ENCODE measurements at places on chromosomes 5 and 9. TPM values are rescaled to one million over a fixed set of nuclear protein-coding genes. Genes with fewer than 3 reads are reported as not detected.

The F12 gene
- total RNA-seq = not detected

The TMEM161B gene
- 16.1 TPM for total RNA-seq

The LRRC70 gene
- total RNA-seq = 2.6 TPM

The TJP2 gene
- 143 TPM for total RNA-seq

The ADRB2 gene
- total RNA-seq = 1.2 TPM

The HBEGF gene
- total RNA-seq = 1.5 TPM

The IFNA21 gene
- total RNA-seq = not detected

GRCh38 chr5:33476992-33477391, 36.2 kb downstream of the TARS1 start:
- DNase-seq = no peak

DNA sequence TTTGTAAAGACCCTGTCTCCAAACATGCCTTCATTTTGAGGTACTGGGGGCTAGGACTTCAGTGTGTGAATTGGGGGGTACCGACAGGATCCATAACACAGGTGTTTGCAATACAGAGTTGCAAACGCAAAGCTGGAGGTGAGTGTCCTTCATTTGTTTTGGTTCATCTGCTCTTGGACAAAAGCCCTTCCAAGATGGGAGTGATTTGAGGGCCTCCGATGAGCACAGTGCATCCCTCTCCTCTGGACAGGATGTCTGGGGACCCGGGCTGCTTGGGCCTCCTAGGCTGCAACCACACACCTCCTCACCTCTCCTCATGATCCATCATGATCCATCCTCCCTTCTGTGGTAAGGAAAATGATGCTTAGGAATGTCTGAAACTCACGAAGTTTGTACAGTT, 23.8 kb downstream of the FGD3 start:
- DNase-seq = no peak

- no peak for DNase-seq
Observed at GRCh38 chr5:158658446-158659230, 441.1 kb downstream of the EBF1 start.

DNA sequence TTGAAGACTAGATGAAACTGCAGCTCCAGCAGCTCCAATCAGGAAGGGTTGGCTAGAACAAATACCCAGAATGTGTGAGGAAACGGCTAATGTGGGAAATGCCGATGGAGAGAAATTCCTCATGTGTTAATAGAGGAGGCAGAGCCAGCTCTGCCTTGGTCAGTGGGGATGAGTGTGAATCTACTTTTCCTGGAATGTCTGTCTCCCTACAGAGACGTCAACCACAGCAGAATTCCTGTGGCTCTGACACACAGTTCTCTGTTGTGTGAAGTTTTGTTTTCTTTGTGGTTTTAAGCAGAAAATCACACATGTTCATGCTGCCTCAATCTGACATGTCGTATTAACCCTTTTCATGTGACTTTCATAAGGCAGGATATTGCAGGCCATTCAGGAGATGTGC, 476.6 kb upstream of the WWC1 start:
- DNase-seq = no peak

DNA sequence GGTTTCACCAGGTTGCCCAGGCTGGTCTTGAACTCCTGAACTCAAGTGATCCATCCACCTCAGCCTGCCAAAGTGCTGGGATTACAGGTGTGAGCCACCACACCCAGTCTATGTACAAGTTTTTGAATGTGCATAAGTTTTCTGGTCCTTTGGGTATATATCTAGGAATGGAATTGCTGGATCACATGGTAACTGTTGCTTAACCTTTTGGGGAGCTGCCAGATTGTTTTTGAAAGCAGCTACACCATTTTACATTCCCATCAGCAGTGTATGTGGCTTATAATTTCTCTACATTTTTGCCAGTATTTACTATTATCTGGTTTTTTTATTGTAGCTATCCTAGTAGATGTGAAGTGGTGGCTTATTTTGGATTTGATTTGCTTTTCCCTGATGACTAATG, 8.9 kb upstream of the LNPEP start:
- no peak for DNase-seq

DNA sequence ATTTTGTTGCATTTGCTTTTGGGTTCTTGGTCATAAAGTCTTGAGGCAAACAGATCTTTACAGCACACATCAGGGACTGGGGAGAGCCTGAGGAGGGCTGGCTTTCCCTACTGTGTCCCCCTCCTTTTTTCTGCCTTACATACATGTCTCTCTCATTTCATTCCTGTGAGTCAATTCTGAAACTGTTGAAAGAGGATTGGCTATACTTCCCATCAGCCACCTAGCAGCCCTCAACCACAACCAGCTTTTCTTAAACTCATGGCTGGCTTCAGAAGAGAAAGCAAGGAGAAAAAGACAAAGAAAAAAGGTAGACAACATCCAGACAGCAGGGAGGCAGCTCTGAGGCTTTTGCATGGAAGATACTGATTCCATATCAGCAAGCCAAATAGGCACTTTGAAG, 374.8 kb upstream of the KIF2A start:
- no peak for DNase-seq

DNA sequence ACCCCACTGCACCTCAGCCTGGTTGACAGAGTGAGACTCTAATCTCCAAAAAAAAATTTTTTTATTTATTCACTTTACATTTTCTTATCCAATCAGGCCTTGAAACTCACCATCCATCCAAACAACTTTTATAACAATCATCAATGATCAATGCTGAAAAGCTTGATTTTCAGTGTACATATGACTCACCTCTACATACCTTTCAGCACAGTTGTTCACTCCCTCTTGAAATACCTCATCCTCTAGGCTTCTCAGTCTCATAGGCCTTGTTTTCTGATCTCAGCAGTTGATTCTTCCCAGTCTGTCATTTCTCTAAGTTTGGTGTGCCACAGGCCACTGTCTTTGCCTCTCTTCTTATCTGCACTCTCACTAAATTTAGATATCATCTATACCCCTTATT, 36.2 kb downstream of the GRIN3A start:
- no peak for DNase-seq

- DNase-seq = no peak
Observed at GRCh38 chr5:102243213-102243612, 52.9 kb downstream of the SLCO4C1 start.

GRCh38 chr9:130330202-130330862, 64.8 kb downstream of the HMCN2 start:
- no peak for DNase-seq

DNA sequence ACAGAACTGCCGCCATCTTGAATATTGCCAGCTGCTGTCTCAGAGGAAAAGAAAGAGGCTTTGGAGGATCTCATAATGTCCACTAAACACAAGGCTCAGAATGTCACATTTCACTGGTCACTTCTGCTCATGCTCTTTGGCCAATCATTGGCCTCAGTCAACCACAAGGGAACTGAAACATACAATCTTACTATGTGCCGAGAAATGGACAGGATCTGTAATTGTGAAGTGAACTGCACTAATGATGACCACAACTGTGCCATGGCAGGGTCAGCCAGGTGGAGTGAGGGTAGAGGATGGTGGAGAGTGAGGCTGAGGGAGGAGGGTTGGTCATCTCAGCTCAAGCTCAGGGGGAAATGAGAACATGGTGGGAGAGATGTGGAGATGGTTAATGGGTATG, 32.8 kb downstream of the GDNF start:
- DNase-seq = no peak

DNA sequence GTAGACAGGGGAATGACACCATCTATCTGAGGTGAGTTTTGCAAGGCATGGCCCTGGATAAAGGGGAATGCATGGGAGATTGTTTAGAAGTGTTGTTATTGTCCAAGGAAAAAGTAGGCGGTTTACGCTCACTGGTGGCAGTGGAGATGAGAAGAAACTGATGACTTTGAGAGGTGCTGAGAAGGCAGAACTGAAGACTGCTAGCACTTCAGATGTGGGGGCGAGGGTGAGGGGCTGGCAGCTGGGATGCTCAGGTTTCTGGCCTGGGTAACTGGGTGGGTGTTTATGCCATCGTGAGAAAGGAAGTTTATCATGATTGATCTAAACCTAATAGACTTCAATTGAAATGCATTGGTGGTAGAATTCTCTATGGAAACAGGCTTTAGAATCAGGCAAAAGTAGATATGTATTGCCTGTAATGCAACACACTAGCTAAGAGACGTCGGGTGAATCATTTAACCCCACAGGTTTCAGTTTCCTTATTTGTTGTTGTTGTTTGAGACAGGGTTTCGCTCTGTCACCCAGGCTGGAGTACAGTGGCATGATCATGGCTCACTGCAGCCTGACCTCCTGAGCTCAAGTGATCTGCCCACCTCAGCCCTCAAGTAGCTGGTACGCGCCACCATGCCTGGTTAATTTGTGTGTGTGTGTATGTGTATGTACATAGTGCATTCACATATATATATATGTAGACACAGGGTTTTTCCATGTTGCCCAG, 123.5 kb downstream of the SLC24A2 start:
- no peak for DNase-seq
